Activated CD4-positive, alpha-beta memory T cell treated with anti-CD3 and anti-CD28 coated beads for 36 hours (primary cell): ENCODE measurements at places on chromosomes 7 and 10. TPM values are rescaled to one million over a fixed set of nuclear protein-coding genes. Genes with fewer than 3 reads are reported as not detected.

GRCh38 chr10:47046321-47047126 is 135.3 kb downstream of the PTPN20 start:
- no peaks in the 10 kb centered on the region for H3K27me3 ChIP-seq
- no peak overlapping the region for H3K27ac ChIP-seq
- no peak for DNase-seq
- no peak overlapping the region for H3K4me3 ChIP-seq
- H3K36me3 ChIP-seq: no peaks in the 10 kb centered on the region
- H3K4me1 ChIP-seq: peaks cover 20% of the 10 kb centered on the region

GRCh38 chr10:48594371-48594770 is 10.5 kb downstream of the ARHGAP22 start:
- no peak for DNase-seq
- H3K4me3 ChIP-seq: no peak overlapping the region
- no peaks in the 10 kb centered on the region for H3K4me1 ChIP-seq
- no peaks in the 10 kb centered on the region for H3K36me3 ChIP-seq

DNA sequence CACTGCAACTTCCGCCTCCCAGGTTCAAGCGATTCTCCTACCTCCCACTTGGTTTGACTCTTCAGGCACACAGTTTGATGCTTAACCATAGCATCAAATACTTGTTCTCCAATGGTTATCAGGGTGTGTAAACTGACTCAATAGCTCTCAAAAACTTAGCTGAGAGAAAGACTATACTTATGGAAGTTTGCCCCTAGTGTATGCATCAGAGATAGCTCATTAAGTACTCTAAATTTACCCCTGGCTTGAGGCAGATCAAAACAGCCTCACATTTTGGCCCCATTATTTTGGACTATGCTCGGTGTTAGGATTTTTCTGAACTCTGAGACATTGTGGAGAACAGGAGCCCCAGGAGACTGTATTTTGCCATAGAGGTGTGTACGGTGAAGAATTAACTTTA is 40.8 kb upstream of the SLC35B4 start:
- DNase-seq: no peak
- peaks cover 2% of the 10 kb centered on the region for H3K27me3 ChIP-seq
- H3K36me3 ChIP-seq: no peaks in the 10 kb centered on the region
- no peak overlapping the region for H3K4me3 ChIP-seq

- H3K4me3 ChIP-seq: no peak overlapping the region
- H3K27ac ChIP-seq: no peak overlapping the region
- no peaks in the 10 kb centered on the region for H3K27me3 ChIP-seq
- no peaks in the 10 kb centered on the region for H3K36me3 ChIP-seq
These were observed 75.3 kb upstream of the PTN start for GRCh38 chr7:137418841-137419240.

Gene MLXIPL
- not detected for total RNA-seq
